ENCODE measurements at places on chromosomes 3 and 15. TPM values are rescaled to one million over a fixed set of nuclear protein-coding genes. Genes with fewer than 3 reads are reported as not detected.

The TMEM108 gene
- total RNA-seq = not detected

The ADAMTS17 gene
- 0.49 TPM for total RNA-seq

The PYGO1 gene
- total RNA-seq = 7.1 TPM

The LAMB2 gene
- 692 TPM for total RNA-seq

The USP13 gene
- 7.6 TPM for total RNA-seq

The CPLX3 gene
- not detected for total RNA-seq
